ENCODE measurements at places on chromosomes 7 and 10.

DNA sequence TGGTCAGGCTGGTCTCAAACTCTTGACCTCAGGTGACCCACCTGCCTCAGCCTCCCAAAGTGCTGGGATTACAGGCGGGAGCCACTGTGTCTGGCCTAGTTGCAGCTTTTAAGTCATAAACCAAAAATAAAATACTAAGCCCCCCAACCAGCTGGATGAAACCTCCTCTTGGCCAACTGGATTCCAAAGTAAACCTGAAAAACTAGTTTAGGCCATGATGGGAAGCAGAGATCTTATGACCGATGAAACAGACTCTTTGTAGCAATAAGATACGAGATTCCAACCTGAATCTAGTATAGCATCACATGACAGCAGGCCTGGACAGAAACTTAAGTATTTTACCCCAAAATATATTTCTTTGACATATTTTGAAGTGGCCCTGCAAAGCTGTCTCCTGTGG lies 9.1 kb upstream of the MCM10 start:
- no peak for DNase-seq

GRCh38 chr10:50919010-50919409 lies 33.6 kb upstream of the A1CF start:
- DNase-seq: no peak

GRCh38 chr10:49767752-49768151 lies 5.6 kb upstream of the OGDHL start:
- DNase-seq: no peak

GRCh38 chr7:157754416-157754790 lies 417.6 kb downstream of the DNAJB6 start:
- DNase-seq: no peak

GRCh38 chr7:114939484-114940097 lies 17.7 kb downstream of the MDFIC start:
- no peak for DNase-seq

Measured in NCI-H460 (cell line).